ENCODE measurements at places on chromosomes 12 and 14.

DNA sequence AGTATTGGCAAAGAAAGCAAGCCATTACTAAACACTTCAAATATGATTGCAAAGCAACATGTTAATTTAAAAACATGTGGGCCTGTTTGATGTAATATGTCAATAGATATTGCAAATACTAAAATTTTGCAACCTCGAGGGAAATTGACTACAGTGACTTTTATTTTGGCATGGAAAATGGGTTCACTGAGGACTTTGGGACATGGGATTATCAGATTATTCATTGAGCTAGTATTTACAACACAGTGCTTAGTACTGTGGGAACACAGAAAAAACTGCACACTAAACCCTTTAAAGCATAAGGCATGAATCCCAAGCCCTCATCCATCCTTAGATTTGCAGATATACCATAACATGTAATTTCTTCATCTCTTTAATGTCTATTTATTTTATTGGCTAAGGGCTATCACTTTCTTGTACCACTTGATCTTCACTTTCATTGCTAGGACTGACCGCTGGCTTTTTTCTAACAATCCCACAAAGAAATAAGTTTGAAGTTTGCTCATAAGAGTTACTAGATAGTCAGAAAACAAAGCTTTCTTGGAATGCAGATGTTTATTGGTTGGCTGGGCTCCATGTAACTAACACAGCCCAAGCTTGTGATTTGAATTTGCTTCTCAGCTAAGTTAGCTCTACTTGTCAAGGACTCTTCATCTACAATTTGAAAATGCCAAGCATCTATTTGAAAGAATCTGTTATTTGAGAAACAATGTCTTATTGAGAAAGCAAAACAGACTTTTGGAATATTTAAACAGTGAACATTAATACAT lies 48.7 kb downstream of the PPFIBP1 start:
- DNase-seq: no peak

GRCh38 chr12:53200458-53201176 lies 6.4 kb downstream of the ITGB7 start:
- DNase-seq: no peak

DNA sequence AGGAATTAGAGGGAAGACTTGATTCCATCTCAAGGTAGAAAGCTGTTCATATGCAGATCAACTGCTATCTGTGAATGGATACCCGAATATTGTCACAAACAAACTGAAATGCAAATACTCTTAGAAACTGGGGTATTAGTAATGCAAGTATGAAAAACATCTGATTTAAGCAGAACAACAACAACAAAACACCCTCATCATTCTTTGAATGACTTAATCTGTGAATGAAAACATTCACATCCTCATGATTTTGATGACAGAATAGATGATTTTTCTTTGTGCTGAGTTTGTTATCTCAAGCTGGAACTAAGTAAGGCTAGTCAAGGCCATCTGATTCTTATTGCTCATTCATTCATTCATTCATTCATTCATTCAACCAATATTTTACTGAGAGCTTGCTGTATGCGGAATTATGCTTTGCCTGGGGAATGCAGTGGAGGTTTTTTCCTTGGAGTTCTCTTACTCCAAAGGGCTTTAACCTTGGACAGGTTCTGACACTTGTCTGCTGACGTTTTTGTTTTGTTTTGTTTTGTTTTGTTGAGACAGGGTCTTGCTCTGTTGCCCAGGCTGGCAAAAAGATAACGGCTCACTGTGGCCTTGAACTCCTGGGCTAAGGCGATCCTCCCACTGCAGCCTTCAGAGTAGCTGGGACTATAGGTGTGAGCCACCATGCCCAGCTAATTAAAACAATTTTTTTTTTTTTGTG lies 23.3 kb downstream of the OR10G3 start:
- no peak for DNase-seq

DNA sequence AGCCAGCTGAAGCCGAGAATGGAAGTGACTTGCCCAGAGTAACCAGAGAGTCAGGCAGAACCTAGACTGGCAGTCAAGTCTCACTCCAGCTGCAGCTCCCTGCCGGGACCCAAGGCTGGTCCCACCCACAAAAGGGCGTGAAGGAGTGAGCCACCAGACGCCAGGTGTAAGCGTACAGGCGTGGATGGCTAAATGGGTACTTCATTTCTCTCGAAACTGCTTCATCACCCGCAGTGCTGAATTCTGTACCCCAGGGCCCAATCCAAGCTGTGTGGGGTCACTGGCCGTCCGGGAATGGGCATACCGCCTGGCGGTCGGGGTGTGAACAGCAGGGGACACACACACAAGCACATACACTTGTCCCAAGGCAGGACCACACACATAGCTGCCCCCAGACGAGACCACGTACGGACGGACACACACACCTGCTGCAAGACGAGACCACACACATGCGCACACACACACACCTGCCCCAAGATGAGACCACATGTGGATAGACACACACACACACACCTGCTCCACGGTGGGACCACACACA lies 34.8 kb downstream of the DEGS2 start:
- no peak for DNase-seq

- DNase-seq: no peak
Measured at GRCh38 chr12:26212396-26212795, 17.0 kb downstream of the SSPN start.

- no peak for DNase-seq
Measured at GRCh38 chr14:102826161-102826560, 48.9 kb downstream of the TRAF3 start.

- no peak for DNase-seq
Measured at GRCh38 chr12:26246483-26247164, 51.3 kb downstream of the SSPN start.

- no peak for DNase-seq
Measured at GRCh38 chr12:50927356-50927755, 25.0 kb upstream of the HIGD1C start.

DNA sequence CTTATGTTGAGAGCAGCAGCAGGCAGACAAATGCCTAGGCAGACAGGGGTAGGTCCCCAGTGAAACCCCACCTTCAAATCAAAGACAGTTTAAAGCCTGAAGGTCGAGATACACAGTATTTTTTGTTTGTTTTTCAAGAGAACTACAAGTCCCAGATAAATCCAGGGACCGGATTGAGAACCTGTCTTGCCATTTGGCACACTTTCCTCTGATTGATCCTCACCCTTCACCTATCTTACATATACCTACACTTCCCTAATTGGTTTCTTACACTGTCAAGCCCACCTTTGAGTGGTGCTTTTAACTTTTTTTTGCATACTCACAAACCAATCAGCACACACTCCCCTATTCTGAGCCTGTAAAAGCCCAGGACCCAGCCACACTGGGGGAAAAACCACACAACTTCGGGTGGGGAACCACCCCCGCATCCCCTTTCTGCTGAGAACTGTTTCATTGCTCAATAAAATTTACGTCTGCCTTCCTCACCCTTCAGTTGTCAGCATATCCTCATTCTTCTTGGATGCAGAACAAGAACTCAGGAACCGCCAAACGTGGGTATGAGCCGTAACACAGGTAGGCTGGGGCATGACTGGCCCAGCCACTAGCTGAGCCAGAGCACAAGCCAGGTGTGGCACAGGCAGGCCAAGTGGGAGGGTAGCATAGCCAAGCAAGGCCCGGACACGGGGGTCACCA lies 11.1 kb downstream of the DICER1 start:
- no peak for DNase-seq

- peak; percentile 55 for DNase-seq
Measured at GRCh38 chr12:124567673-124568373, 411 bp upstream of the NCOR2 start.

DNA sequence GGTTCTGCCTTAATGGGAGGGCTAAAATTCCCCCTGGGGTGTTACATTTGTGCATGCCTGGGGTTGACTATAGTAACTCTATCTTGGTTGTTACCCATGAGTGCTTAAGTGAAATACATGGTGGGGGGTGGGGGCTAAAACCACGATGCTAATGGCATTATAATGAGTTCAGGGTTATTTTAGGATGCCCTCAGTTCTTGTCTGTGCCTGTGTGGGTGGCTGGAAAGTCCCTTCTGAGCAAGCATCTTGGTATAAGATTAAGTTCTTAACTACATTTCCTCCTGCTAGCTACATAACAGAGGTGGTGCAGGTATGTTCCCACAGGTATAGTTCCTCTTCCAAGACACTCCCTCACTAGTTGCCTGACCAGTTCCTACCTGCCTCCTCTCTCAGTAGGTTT lies 822.3 kb downstream of the LRFN5 start:
- DNase-seq: no peak

DNA sequence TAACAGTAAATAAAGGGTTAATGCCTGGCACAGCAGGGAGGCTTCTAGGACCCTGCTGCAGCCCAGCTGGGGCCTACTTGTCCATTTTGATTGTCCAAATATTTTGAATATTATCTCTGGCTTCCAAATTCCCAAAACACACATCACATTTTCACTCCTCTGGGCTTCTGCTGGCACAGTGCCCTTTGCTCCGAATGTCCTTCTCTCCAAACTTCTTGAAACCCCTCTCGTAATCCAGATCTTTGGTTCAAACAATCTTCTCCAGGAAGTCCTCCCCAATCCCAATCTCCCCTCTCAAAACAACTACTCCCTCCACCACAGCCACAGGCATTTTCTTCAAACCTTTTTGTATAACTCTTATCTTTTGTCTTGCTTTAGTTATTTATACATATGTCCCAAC lies 225.6 kb downstream of the PPM1H start:
- no peak for DNase-seq

DNA sequence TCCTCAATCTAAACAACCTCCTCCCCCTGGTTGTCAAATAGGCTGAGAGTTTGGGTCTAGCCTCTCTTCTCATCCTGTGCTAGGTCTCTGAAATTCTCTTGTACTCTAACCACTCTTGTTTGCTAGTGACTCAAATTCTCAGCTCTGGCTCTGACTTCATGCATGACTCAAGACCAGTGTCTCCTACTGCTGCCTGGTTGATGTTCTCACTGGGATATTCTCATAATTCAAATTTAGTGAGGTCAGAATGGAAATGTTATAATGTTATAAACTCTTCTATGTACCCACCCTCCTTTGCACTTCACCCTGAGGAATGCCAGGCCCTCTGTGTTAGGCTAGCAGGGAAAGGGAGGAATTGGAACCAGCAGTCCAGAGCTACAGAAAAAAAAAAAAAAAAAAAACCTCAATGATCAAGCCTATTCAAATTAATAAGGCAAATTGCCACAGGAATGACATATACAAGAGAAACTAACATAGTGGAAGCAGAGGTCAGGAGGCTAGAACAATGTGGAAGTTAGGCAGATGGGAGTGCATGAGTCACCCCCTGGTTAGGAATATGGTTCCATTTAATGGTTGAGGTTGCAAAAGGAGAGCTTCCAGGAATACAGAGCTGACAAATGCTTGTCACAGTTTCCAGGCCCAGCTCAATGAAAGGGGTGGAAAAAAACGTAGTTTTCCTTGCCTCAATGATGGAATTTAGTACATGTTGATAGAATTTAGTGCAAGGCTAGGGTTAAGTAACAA lies 459.5 kb downstream of the RMST start:
- DNase-seq: no peak

GRCh38 chr14:29805415-29806123 lies 122.1 kb downstream of the PRKD1 start:
- DNase-seq: no peak

DNA sequence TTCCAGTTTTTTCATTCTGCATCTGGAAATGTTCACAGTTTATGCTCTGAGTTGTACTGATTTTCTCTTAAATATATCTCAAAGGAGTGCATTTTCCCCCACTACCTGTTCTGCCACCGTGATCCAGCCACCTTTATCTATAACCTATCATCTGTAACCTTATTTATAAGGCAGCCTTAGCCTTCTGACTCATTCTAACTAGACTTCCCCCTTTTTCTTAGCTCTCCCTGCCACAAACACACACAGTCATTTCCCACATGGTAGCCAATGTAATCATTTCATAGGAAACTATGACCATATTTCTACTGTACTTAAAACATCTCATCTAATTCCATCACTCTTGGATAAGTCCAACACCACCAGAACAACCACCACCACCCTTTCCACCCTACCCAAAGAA lies 10.8 kb upstream of the GYS2 start:
- DNase-seq: no peak

DNA sequence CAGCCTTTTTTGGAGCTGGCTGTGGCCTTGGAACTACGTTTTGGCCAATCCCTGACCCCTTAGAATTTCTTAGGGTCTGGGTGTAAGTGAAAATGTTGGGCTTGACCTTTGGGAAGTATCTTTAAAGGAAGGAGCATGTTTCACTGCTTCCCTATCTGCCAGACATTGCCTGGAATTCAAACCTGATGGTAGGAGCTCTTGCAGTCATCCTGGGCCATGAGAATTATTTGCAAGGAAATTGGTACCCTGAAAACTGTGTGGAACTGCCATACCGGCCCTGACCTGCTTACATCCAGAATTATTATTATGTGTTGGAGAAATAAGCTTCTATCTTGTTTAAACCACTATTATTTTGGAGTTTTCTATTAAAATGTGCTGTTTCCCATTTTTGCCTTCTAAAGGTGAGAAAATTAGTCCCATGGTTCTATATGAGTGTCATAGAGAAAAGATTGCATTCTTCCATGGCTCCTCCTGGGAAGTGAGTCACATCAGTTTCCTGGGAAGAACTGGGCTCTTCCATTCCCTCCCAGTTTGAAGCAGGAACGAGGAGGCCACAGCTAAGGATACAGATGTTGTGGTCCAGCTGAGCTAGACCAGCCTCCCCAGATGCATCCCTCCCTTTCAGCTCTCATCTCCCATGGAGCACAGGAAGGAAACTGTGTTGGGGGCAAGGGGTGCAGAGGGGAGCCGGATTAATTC lies 9.5 kb upstream of the PGF start:
- no peak for DNase-seq

DNA sequence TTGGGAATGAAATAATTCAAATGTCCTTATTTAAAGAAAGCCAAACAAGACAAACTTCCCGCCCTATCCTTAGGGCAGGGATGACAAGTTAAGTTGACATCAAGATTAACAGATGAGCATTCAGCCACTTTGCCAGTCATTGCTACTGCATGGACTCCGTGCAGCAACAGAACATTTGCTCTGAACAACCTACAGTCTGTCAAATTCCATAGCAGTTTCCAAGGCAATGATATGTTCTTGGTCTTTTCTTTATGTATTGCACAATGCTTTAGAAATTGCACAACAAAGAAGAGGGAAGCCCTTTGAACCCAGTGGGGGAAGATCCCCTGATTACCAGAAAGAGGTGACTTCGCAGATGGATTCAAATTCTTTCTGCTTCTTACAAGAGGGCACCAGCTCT lies 269.8 kb downstream of the BCAT1 start:
- DNase-seq: no peak

DNA sequence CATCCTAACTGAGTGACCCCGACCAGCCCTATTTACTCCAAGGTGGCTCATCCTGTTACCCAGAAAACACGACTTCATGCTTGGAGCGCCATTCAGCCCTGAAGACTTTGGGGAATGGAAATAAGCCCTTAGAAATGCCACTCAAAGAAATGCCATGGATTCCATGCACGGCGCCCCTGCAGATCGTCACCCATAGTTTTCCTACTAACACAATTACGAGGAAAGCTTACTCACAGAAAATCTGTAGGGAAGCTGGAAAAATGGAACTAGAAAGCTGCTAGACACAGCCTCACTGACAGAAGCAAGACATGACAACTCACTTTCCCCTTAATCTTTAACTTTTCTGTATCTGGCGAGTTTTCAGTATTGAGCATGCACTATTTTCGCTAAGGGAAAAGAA lies 19.5 kb downstream of the NUAK1 start:
- DNase-seq: no peak

All from activated T-helper 1 cell treated with anti-CD3 and anti-CD28 coated beads, Interleukin-2, amount 50 U/mL, for 16 hours (primary cell).